ENCODE measurements at places on chromosomes 1 and 21.

DNA sequence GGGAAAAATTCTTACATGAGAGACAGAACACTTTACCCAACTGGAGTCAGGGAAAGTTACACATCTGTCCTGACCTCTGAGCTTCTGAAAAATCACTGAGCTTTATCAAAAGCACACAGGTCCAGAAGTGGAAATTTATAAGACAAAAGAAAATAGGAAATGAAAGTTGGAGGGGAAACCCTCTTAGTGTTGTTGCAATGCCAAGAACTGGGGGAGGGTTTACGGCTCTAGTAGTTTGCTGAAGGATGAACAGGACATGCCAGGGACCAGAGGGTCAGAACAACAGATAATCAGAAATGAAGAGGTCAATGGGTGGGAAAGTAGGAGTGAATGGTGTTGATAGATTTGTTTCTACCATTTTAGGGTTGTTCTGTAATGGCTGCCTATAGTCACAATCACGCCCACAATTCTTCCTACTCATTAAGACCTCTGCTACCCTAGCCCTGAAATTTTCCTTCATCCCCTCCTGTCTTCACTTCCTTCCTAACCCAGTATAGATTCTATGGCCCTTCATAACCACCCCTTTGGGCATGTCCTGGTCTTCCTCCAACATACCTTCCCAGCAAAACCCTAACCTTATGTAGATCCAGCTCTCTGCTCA, 30.3 kb upstream of the FMOD start:
- no peak for DNase-seq

- DNase-seq, result no peak
These were observed 769 bp downstream of the GALE start for GRCh38 chr1:23799570-23800399.

- no peak for DNase-seq
These were observed 5.5 kb upstream of the GBP1 start for GRCh38 chr1:89070509-89070908.

- DNase-seq, result no peak
These were observed 3.3 kb upstream of the HAPLN2 start for GRCh38 chr1:156615946-156616345.

Data from NCI-H1417 treated with DMSO at 0.1 percent for 48 hours (cell line).